ENCODE measurements at places on chromosomes 16 and 17.

- DNase-seq, result no peak
These were observed 9.8 kb upstream of the MED9 start for GRCh38 chr17:17467016-17467415.

GRCh38 chr17:45312477-45313420, 4.1 kb downstream of the MAP3K14 start:
- no peak for DNase-seq

DNA sequence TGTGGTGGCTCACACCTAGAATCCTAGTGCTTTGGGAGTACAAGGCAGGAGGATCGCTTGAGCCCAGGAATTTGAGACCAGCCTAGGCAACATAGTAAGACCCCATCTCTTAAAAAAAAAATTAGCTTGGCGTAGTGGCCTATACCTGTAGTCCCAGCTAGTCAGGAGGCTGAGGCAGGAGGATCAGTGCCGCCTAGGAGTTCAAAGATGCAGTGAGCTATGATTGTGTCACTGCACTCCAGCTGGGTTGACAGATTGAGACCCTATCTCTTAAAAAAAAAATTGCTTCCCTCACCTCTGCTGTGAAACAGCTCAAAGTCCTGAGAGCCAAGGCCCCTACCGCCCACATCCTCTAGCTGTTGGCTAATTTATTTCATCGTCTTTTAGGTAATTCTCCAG, 10.2 kb downstream of the NDE1 start:
- no peak for DNase-seq

DNA sequence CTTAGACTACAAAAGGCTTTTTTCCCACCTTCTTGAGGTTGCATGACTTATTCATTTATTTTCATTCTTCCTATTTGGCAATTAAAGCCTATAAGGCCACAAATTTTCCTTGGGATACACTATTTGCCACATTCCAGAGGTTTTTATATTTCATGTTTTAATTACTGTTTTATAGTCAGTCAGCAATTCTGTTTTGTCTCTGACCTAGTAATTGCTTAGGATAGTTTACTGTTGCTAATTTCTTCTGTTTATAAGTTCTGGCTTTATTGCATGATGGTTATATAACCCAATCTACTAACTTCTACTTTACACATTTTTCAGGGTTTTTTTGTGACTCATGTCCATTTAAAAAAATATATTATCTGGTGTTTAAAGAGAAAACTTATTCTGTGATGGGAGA, 2.5 kb downstream of the ZNF23 start:
- DNase-seq, result no peak

DNA sequence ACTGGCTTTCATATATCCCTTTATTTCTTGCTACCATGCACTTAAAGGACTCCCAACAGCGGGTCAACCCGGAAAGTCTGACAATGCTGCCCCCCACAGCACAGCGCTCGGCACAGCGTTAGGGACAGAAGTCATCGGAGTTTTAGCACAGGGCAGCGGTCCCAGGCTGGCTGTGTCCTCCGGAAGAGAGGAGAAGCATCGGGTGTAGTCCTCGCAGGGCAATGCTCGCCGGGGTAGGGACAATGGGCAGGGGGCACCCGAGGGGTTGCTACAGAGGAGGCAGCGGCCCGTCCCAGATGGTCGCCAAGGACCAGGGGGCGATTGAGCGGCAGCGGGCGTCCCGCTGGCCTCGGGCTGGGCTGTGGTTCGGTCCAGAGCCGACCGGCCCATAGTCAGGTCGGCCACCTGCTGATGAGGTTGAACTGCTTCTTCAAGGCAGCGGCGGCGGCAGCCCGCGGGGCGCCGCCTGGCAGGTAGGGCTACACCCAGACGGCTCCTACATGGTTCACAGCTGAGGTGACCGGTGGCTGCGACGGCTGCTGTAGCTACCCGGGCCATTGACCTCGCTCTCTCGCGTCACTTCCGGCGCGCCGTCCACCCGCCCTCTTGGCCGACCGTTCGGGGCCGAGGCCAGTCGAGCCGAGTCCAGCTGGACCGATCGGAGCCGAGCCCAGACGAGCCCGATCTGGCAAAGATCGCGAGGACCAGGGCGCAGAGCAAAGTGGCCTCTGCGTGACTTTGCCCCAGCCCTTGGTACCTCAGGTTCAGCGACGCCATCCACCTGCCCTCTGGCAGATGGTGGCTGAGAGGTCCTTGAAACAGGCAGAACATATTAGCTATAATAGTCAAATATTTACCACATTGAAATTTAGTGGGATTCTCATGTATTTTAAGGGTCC, 4.7 kb upstream of the LCMT1 start:
- peak; percentile 56 for DNase-seq

DNA sequence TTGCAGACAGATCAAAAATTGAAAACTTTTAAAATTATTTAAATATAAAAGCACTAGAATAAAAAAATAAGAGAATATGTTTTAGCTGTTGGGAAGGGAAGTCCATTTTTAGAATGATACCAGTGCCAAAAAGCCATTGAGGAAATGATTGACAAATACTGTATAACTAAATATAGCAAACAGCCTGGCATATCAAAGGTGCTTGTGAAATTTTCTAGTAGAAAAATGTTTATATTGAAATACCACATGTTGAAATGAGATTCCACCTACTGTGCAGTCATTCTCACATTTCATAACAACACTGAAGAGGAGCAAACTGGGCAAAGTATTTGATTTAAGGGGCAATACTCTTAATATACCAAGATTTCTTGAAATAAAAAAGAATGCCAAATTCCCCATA, 183.5 kb downstream of the PHKB start:
- no peak for DNase-seq

DNA sequence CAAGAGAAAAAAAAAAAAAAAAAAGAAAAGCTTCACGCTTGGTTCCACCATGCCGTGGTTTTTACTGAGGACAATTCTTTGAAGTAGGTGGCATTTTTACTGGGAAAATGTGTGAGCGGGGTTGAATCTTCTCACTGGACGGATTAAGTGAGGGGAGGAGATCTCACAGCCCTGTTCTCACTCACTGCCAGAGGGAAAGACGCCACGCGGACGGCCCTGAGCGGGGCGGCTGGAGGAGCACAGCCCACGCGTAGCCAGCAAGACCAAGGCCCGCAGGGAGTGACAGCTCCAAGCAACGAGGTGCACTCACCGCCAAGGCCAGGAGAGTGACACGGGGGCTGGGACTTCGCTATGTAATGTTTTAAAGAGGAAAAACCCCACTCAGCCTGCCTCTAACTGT, 43.1 kb downstream of the MRM3 start:
- no peak for DNase-seq

DNA sequence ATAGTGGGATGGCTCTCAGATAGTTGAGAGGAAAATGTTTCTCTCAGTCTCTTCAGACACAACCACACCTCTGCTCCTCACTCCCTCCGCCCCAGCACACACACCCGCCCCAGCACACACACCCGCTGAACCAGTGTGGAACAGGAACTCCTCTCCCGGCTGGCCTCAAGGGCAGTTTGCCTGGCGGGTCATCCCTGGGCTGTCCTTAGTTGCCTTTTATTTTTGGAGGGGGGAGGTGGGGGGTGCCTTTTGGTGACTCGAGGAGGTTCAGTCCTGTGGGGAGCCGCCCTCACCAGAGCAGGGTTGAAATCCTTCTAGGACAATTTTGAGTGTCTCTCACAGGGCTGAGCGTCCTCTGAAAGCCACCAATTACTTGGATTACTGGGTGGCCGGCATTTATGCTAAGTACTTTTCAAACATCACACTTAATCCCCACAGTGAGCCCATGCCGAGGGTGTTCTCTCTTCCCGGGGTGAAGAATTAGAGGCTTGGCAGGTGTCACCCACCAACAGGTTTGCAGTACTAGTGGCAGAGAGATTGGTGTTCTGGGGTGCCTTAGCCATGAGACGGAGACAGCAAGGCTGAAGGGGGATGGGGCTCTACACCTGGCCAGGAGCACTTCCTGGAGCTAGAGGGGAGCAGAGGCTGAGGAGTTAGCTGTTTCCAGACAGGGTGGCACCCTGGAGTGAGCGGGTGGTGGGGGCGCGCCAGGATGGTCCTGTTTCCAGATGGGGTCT, 2.8 kb downstream of the RASD1 start:
- no peak for DNase-seq

- DNase-seq, result no peak
These were observed 18.9 kb downstream of the CA4 start for GRCh38 chr17:60168654-60169053.

GRCh38 chr16:89422527-89422904, 67.8 kb downstream of the ANKRD11 start:
- DNase-seq, result no peak

- no peak for DNase-seq
These were observed 43.9 kb upstream of the ALDH3A1 start for GRCh38 chr17:19791918-19792550.

- DNase-seq, result no peak
These were observed 83.3 kb downstream of the RMI2 start for GRCh38 chr16:11428623-11428953.

GRCh38 chr17:65656390-65657250, 95.2 kb upstream of the AXIN2 start:
- no peak for DNase-seq

DNA sequence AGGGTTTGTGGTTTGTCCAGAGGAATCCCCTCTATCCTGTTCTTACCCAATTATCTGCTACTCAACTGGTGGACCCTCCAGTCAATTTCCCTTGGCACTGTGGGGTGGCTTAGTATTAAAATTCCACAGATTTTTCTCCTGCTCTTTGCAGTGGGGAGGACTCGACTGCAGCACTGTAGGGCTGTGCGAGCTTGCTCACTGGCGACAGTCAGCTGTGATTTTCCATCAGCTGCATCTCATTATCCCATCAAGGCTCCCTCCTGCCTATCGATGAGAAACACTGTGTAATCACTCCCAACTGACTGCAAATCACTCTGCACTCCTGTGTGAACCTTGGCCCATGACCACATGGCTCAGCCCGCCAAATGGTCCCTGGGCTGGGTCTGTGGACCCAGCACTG, 90.5 kb upstream of the MAF start:
- no peak for DNase-seq

DNA sequence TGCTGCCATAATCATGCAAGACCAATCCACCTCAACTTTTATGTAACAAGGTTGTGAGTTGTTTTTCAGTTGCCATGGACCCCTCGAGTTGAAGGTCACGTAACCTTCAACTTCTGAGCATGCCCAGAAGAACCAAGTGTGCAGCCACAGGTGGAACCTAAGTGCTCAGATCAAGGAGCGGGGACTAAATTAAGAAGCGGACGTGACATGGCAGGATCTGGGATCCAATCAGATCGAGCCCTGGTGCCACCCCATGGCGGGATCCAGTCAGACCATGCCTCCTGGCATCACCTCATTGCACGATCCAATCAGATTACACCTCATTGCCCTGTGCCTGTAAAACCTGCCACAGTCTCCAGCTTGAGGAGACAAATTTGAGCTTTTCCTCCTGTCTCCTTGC, 204.5 kb upstream of the CDH5 start:
- no peak for DNase-seq

- DNase-seq, result peak; percentile 61
These were observed 1.9 kb upstream of the YBX2 start for GRCh38 chr17:7296189-7296861.

- no peak for DNase-seq
These were observed 4.0 kb upstream of the PHKG2 start for GRCh38 chr16:30744183-30744582.

GRCh38 chr17:47291242-47291873, 32.4 kb upstream of the EFCAB13 start:
- DNase-seq, result no peak

- DNase-seq, result no peak
These were observed 5.7 kb upstream of the KCNJ12 start for GRCh38 chr17:21370430-21370829.

DNA sequence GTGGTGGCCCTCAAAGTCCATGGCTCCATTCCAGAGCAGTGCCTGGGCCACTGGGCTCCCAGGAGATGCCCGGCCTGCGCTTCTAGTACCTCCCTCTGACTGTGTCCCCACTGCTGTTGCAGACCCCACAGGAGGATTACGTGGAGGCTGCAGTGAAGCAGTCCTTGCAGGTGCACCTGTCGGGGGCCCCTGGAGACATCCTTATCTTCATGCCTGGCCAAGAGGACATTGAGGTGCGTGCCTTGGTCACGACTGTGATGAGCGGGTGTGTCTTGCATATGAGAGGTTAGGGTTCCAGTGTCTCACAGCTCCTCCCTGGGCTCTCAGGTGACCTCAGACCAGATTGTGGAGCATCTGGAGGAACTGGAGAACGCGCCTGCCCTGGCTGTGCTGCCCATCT, 11.3 kb downstream of the DHX38 start:
- DNase-seq, result no peak

- DNase-seq, result no peak
These were observed 70.3 kb downstream of the SDR42E1 start for GRCh38 chr16:81940781-81941560.

DNA sequence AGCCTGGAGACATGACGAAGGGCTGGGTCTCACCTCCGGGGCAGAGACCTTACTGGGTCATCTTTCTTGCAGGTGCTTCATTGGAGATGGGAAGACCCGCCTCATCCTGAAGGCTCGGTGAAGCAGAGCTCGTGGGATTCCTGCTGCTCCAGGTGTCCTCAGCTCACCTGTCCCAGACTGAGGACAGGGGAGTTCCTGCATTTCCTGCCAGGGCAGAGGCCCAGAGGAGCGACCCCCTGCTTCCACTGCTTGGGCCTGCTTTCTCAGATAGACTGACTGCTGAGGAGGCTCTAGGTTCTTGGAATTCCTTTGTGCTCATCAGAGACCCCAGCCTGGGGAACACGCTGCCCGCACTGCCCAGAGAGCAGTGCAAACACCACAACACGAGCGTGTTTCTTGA, 11.6 kb downstream of the AQP8 start:
- DNase-seq, result no peak

GRCh38 chr16:65307286-65307685, 185.4 kb upstream of the CDH11 start:
- DNase-seq, result no peak

GRCh38 chr16:69417520-69418199, 6.8 kb upstream of the CYB5B start:
- no peak for DNase-seq

DNA sequence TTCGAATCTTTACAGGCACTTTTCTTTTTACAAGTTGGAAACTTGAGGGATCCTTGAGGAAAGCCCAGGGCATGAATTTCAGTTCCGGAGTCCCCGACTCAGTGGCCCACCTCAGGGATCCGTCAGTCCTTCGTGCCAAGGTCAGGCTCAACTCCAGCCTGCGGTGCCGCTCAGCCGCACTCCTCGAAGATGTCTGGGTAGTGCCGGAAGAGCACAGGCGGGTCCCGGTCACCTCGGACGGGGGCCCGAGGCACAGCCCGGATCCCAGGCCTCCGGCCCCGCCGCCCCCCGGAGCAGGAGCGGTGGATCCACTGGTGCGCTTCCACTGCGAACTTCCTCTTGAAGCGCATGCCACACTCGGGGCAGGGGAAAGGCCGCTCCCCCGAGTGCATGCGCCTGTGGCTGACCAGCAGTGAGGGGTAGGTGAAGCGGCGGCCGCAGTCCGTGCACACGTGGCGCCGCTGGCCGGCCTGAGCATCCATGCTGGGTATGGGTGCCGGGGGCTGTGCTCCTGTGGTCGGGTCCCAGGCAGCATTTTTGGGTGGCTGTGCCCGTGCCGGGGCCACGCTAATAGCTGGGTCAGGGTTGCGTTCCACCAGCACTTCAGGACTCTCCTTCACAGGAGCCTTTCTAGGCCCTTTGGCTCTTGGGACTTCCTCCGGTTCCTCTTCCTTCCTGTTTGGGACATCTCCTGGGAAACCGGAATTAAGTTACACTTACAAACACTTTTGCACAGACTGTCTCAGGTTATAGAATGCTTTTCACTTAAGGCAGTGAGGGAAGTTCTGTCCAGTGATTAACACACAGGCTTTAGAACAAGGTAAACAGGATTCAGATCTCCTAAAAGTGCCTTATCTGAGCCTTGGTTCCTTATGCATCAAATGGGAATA, 1.5 kb downstream of the ZNF688 start:
- no peak for DNase-seq

- DNase-seq, result no peak
These were observed at the start of gene SRL for GRCh38 chr16:4241928-4242283. Gene SRL, minus strand, starts transcription at chr16:4242080. Its CDS starts 13 bp downstream, at chr16:4242067.

- no peak for DNase-seq
These were observed 677 bp downstream of the CBX1 start for GRCh38 chr17:48100591-48101011.

Data from effector CD4-positive, alpha-beta T cell (primary cell).